Activated CD8-positive, alpha-beta memory T cell treated with anti-CD3 and anti-CD28 coated beads for 48 hours (primary cell): ENCODE measurements at places on chromosomes 2 and 18.

GRCh38 chr2:109238580-109238979, 109.6 kb downstream of the SH3RF3 start:
- no peak for DNase-seq

- no peak for DNase-seq
Measured at GRCh38 chr2:42044939-42045338, 2.9 kb upstream of the PKDCC start.

DNA sequence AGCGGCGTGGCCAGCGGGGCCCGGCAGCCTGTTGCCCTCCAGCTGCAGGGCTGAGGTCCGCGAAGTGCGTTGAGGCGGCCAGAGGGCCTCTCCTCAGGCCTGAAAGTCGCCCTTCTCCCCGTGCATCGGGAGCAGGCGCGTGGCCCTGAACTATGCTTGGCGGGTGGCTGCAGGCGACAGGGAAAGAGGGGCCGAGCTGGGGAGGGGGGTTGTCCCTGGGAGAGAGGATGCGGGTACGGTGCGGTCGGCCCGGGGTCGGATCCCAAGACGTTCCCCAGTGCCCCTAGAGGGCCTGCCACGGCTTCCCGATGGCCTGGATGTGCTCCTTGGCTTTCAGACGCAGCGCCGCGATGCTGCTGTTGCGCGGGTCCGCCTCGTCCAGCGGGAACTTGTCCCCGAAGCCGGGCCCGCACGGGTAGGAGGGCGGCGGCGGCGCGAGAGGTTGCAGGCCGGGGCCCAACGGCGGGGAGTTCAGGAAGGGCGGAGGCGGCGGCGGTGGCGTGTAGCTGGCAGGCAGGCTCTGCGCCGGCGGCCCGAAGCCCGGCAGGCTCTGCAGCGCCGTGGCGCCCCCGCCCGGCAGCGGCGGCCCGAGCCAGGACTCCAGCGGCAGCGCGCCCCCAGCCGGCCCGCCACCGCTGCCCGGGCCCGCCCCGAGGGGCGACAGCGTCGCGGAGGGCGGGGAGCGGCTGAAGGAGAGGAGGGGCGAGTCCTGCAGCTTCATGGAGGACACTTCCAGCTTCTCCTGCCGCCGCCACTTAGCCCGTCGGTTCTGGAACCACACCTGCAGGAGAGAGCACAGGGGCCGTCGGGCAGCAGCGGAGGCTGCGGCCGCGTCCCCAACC, 4.3 kb downstream of the RAX start:
- DNase-seq: no peak

DNA sequence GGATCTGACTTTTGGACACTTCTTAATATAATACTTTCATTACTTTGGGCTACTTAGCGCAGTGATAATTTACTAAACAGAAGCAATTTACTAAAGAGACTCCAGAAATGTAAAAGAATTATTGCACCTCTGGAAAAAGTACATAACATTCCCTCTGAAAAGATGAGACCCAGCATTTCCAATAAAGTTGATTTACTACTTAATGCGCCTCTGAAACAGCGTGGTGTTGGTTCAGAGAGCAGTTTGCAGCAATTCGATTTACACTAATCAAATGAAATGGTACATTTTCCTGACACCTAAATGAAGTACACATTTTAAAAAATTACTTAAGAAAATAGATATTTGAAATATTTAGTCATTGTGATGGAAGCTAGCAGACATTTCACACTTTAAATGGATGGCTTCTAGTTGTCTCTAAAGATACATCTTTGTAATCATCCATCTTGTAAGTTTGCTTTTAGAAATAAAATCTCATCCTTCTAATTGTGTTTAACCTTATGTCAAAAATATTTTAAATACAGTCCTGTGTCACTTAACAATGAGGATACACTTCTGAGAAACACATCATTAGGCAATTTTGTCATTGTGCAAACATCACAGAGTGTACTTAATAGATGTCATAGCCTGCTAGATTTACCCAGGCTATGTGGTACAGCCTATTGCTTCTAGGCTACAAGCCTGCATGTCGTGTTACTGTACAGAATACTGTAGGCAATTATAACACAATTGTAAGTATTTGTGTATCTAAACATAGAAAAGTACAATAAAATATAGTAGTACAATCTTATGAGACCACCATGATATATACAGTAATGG, 284.6 kb upstream of the UBE2E3 start:
- no peak for DNase-seq

DNA sequence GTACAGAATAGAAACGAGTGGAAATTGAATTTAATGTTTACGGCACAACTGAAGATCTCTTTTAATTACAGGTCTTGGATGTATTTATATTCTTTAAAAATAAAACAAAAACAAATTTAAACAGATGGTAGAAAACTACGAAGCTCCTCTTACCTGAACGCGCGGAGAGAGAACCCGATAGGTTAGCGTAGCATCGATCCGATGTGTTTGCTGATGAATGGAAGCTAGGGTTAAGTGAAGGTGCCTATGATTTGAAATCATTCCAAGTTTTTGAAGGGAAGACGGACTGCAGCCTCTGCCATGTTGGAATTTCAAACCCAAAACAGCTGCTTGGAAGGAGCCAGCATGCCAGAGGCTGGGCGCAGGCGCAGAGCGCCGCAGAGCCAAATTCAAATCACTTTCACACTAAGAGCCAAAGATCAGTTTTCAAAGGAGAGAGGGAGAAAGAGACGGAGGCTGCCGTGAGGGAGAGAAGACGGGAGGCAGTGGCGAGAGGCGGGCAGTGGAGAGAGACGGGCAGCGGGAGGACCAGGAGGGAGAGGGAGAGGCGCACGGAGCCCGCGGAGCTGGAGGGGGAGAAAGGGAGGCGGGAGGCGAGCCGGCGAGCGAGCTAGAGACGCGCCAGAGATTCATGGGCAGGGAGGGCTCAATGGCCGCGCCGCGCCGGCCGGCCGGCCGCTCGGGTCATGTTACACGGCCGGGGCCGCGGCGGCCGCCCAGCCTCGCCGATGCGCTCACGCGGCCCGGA, at the start of gene FIGN:
TSS of gene FIGN (minus strand) at position 324 of the 748 bp plus-strand sequence. CDS start 1,081 bp downstream, outside the sequence.
- DNase-seq: no peak

DNA sequence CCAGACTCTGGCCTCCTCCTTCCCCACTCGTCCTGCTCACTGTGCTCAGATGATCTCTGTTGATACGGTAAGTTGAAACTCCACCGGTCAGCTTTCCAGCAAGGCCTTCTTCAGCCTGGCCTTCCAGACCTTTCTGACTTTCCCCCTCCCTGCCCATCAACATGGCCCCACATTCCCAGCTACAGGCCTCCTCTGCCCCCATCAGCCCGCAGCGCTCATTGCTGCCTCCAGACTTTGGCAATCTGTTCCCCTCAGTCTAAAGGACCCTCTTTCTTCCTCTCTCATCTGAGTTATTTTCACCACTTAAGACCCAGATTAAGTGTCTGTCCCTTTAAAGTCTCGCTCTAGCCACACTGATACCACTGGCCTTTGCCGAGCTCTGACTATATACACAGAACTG, 10.6 kb downstream of the LOXHD1 start:
- DNase-seq: no peak

GRCh38 chr2:5453220-5454050, 238.7 kb upstream of the SOX11 start:
- DNase-seq: no peak

- no peak for DNase-seq
Measured at GRCh38 chr2:169968743-169969142, 141.5 kb downstream of the UBR3 start.

GRCh38 chr2:10828346-10828745, 15.8 kb upstream of the PDIA6 start:
- no peak for DNase-seq

- DNase-seq: no peak
Measured at GRCh38 chr2:217361483-217361880, 501.6 kb upstream of the TNP1 start.

DNA sequence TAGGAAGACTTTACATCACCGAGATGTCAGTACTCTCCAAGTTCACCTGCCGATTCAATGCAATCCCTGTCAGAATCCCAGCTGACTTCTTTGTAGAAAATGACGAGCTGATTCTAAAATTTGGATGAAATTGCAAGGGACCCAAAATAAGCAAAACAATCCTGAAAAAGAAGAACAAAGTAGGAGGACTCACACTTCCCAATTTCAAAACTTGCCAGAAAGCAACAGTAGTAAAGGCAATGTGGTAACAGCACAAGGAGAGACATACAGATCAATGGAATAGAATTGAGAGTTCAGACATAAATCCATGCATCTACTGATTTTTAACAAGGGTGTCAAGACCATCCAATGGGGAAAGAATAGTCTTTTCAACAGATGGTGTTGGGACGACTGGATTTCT, 52.2 kb downstream of the SMAD7 start:
- no peak for DNase-seq
